NCI-H510A treated with DMSO at 0.1 percent for 48 hours (cell line): ENCODE measurements at places on chromosomes 7 and 10.

DNA sequence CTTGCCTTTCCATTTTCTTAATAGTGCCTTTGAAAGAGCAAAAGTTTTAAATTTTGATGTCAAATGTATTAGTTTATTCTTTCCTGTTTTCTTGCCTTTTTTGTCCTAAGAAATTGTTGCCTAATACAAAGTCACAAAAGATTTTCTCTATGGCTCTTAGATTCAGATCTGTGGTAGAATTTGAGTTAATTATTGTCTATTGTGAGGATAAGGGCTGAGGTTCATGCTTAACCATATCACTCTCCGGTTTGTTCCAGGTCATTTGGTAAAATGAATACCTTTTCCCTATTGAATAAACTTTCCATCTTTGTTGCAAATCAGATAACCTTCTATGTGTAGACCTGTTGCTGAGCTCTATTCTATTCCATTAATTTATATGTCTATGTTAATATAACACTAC is 96.0 kb downstream of the NOD1 start:
- DNase-seq: no peak

DNA sequence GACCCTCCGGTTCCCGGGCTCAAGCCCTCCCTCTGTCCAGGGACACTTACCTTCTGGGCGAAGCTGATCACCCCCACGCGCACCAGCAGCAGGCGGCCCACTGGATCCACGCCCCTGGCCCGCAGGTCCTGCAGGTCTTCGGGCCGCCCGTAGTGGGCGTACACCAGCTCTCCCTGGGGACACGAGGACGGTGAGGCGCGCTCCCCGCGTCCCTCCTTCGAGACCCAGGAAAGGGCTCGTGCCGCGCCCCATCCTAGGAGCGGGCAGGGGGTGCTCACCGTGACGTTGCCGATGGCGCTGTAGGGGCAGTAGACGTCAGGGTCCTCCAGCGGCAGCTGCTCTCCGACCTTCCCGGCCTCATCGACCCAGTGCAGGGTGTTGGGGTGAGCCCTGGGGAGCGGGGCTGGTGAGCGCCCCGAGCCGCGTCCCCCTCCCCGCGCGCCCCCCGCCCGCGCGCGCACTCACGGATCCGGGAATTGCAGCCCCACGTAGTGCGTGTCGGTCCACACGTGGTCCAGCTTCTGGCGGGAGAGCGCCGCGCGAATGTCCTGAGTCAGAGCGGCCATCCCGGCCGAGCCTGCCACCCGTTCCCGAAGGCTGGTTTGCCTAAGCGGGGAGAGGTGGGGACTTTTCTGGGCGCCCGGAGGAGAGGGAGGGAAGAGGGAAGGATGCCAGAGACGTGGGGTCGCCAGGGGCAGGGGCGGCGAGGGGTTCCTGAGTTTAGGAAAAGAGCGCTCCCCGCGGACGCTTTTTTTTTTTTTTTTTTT is 8.2 kb downstream of the TFR2 start:
- DNase-seq: no peak

DNA sequence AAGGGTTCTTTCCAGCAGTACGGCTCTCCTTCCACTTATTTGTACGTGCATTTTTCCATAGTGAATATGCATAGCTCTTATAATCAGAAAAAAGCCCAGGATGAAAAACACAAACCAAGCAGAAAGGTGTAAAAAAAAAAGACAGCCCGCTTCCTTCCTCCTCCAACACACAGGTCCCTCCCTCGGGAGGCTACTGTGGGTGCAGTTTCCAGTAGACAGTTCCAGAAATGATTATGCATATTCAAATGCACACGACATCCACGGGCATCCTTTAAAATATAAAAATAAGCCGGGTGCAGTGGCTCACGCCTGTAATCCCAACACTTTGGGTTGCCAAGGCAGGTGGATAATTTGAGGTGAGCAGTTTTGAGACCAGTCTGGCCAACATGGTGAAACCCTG is 59.9 kb downstream of the TNRC18 start:
- DNase-seq: no peak

GRCh38 chr7:140081774-140082425 is 19.1 kb upstream of the PARP12 start:
- DNase-seq: no peak

DNA sequence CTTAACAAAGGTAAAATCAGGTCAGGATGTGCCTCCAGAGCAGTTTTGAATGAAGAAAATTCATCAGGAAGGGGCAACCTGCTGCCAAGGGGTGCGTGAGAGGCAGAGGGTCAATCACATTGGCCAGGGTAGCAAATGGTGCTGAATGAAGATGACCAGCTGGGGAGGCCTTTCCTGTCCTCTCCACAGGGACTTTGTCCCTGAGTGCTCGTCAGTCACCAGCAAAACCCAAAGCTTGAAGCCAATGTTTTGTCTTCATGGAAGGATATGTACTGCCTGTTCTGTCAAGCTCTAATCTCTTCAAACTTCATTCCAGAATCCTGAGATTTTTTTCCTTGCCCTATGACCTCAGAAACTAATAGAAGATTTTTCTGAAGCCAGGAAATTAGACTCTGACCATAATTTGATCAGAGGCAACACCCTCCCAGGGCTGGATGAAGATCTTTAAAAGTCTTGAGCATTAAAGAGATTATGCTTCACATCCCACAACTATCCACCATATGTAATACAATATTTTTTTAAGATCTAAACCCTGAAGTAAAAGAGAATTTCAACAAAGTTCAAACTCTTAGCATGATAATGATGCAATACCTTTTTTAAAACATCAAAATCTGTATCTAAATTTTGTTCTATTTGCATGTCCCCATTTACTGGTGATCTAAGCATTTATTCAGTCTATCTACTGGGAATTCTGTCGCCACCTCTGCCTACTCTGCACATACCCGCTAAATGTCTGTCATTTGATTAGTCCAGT is 243.0 kb downstream of the SNX13 start:
- DNase-seq: no peak

DNA sequence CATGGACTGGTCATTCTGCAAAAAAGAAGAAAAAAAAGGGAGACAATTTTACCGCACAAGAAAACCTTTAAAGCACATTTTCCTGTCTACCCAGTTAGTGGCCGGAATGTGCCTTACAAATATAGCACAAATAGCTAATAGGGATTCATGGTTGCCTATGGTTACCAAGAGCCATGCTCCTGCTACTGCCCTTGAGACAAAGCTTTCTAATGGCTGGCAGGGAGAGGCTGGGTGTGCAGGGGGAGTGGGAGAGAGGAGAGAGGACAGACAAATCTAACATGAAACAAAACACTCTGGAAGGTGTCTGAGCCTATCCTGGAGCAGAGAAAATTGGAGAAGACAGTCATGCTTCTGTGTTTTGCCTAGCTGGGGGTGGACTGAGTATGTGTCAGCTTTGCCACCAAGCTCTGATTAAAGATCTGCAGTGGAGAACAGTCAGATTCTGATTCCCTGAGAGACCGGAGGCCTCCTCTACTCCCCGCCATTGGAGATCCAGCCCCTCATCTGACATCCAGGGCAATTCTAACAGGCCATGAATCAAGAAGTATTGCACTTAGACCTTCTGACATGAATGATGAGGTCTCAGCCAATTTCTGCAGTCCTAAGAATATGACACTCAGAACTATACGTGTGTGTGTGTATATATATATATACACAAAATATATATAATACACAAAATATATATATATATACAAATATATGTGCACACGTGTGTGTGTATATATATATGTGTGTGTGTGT is 80.2 kb downstream of the PRTFDC1 start:
- DNase-seq: no peak

- no peak for DNase-seq
Observed at GRCh38 chr7:84137812-84138211, 56.8 kb downstream of the SEMA3A start.

DNA sequence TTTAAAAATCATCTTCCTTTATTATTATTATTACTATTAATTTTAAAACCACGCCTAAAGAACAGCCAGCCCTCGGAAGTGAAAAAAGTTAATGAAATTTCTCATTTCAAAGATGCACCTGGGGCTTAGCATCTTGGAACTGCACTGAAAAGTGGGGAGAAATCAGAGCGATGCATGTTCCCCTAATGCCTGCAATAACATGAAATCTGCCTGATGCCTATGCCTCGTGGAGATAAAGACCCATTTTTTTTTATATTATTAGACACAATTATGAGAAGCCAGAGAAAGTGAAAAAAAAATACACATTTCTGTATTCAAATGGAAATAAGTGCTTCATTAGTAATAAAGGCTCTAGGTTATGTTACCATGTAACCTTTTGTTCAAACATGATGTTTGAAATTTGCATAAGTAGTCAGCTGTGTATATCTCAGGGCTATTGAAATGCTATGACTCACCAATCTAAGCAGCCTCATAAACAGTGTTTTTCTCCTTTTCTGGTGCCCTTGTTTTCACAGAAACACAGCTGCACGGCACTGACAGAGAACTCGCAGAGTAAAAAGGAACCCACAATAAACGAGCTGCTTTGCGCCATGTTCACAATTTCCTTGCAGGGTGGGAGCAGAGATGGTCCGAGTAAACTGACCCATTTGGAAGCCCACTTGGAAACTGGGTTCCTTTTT is 175.8 kb upstream of the PRKCQ start:
- DNase-seq: no peak

DNA sequence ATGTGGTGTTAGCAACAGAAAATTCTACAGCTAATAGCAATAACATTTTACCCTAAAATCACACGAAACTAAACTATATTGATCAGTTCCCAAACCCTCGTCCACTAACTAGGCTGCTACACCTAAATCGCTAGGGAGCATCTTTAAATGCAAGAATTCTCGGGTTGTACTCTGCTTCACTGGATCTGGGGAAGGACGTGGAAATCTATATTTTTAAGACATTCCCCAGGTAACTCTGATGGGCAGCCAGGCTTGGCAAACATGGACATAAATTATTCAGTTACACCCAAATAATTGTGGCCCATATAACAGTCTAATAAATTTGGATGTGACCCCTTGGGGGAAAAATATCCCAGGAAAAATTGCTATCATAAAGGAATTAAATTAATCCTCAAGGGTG is 36.3 kb upstream of the NFE2L3 start:
- DNase-seq: no peak

- no peak for DNase-seq
Observed at GRCh38 chr10:46294641-46295220, 7.9 kb downstream of the ANTXRL start.

DNA sequence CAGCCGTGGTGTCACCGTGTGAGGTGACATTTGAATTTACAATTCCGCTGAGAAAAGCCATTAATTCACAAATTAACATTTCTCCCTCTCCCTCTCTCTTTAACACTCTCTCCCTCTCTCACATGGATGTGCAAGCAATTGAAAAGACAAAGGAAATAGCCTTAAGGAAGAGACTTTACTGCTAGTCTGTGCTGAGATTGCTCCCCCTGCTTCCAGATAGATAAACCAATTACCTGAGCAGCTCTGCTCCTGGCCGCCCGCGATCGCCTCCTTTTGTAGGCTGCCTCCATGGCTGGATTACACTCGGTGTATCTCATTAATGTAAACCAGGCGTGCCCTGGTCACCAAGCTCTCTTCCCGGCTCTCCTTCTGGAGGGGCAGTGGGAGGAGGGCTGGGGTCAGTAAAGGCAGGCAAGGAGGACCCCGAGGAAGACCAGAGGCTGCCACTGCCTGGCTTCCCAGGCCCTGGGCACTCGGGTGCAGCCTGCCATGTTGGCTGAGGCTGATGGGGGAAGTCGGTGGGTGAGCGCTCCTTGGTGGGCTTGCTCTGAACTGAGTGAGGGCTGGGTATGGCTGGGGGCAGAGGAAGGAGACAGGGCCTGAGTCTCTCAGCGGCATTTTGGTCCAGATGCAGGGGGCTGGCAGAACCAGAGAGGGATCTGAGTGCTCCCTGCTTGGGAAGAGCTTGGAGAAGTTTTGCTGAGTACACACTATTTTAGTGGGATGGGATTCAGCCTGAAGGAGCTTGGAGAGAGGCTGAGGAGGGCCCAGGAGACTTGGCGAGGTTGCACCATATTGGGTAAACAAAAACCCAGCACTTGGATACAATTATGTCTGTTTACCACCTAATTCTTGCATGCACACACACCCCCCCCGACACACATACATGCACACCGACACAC is 42.9 kb downstream of the PAX2 start:
- no peak for DNase-seq

GRCh38 chr10:101848894-101849351 is 5.3 kb upstream of the KCNIP2 start:
- DNase-seq: no peak

GRCh38 chr7:15891151-15891881 is 204.8 kb upstream of the MEOX2 start:
- DNase-seq: no peak

GRCh38 chr7:3197567-3198213 is 103.4 kb upstream of the SDK1 start:
- DNase-seq: no peak

- DNase-seq: no peak
Observed at GRCh38 chr7:69599286-69599954, 1.1 kb downstream of the AUTS2 start.

GRCh38 chr7:29019896-29020295 is 61.8 kb upstream of the TRIL start:
- DNase-seq: no peak

DNA sequence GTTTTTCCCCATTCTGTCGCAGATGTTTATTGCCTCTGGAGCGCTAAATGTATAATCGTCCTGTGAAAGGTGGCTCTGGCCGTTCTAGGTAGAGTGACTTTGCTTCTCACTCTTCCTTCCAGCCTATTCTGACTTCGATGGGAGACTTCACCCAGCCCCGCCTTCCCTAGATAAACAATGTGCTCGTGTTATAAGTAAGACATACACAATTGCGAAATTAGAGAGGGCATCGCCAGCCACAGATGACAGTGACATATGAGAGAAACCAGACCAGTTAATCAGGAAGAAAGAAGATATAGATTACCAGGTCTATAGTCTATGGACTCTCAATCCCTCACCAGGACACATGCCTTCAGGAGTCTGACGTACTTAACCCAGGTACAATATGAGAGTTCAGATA is 1050.5 kb upstream of the AUTS2 start:
- DNase-seq: peak; percentile 89

GRCh38 chr7:65387891-65388290 is 14.2 kb downstream of the ZNF92 start:
- no peak for DNase-seq

DNA sequence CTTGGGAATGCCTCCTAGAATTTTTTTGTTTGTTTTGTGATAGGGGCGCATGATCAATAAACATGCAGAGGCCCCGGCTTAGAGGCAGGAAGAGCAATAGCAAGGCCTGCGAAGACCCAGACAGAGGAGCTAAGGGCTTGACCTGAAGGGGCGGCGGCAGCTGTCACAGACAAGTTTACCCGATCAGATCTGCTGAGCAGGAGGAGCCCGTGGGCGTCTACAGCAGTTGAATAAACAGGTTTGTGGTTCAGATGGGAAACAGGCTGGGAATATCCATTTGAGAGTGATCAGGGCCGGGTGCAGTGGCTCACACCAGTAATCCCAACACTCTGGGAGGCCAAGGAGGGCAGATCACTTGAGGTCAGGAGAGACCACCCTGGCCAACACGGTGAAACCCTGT is 126.0 kb upstream of the CALN1 start:
- no peak for DNase-seq

GRCh38 chr7:69036301-69036700 is 562.0 kb upstream of the AUTS2 start:
- no peak for DNase-seq

DNA sequence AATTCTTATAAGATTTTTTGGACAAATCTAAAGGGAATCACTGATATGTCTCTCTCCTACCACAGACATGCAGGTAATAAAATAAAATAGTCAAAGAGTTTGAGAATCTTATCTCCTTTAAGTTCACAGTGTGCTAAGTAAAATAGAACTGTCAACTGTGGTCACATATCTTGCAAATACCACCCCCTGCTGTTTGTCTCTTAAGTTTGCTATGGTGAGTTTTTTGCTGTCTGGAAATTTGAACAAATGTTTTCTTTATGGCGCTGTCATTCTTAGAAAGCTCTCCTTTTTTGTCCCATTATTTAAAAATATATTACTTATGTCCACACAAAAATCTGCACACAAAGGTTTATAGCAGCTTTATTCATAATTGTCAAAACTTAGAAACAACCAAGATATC is 19.6 kb downstream of the GIMAP5 start:
- peak; percentile 7 for DNase-seq
